ENCODE measurements at places on chromosomes 3 and 15.

DNA sequence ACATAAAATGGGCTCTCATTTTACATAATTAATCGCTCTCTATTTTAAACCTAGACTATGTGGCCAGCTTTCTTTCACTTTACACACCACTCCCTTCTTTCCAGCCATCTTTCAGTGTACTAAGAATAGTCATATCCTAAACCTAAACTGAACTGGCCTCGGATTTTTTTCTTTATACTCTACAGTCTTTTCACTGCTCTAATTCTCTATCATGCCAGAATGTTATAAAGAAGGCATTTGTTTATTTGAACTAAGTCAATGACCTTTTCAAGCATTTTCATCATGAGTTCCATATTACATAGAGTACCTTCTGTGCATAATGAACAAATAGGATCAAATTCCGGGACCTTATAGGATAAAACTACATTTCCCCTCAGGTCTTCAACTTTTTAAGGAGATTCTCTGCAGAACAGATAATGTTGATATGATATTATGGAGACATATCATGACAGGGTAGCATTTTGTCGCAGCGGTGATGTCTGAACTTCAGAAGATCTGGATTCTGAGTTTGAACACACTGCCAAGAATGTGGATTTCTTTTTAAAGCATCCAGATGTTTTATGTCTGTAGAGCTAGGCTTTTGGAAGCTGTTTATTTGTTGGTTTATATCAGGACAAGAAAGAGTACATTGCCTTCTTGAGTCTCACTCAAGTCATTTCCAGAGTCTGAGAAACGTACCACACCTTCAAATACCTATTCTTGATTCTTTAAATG is 1047.3 kb downstream of the MCTP2 start:
- DNase-seq: no peak

DNA sequence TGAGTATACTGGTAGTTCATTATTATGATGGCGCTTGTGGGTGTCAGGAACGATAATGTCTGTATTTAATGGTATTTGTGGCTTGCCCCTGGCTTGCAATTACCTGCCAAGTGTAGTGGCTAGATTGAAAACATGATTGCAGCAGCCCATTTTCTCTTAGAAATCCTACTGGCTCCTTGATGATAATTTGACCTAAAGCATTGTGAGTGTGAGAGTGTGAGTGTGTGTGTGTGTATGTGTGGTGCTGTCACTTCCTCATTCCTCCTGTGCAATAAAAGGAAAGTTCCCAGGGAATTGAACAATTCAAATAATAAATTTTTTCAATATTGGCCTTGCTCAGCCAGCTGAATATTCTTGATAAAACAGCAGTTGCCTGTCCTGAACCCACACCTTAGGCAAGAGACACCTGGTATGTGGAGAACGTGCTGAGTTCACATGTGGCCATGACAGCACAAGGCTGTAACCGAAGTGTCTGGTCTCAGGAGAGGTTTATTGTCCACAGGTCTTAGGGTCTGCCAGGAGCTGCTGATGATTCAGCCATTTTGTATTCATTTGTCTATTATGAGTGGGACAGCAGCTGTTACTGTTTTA is 193.3 kb downstream of the CD47 start:
- DNase-seq: peak; percentile 66

DNA sequence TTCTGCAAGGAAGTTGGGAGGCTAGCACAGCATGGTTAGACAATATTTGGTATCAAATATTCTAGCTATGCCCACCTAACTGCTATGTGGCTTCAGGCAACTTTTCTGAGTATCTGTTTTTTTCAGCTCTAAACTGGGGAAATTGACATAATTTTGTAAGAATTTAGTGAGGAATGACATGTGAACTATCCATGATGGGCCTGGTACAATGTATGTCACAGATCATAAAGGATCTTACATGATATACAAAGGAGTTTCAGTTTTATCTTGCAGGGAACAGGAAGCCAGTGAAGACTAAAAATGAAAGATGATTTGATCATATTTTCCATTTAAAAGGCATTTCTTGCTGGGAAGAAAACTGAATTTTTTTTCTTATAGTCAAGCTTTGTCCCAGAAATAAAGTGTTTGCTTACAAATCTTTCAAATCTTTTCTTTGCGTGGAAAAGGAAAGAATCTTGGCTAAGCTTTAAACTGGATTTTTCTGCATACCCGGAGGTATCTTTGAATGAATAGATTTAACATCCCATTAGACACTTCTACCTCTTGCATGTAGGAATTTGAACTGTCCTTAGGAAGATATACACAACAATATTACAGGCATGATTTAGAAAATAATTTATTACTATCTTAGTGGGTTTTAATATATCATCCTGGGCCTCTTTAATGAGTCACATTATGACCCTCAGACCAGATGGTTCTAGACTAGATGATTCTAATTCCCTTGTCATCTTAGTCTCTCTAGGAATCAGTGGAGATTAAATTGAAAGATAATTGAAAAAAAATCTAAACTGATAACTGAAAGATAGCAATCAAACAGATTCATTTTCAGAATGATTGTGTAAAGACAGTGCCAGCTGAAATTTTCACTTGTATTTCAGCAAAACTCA is 436.0 kb upstream of the THBS1 start:
- no peak for DNase-seq

DNA sequence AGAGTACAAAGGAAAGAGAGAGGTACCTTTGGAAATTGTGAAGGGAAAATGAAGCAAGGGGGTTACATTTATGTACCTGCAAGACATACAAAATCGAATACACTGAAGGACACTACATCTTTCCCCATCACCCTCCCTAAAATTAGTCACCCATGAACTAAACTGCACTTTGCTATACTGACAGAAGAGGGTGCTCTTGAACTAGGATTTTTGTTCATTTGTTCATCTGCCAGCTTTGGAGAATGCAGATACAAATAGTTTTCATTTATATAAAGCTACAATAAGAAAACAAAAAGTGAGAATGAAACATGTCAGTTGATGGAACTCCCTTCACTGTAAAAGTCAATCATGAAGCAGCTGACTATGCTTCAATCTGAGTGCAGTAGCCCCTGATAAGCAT is 55.7 kb downstream of the PCCB start:
- DNase-seq: no peak

DNA sequence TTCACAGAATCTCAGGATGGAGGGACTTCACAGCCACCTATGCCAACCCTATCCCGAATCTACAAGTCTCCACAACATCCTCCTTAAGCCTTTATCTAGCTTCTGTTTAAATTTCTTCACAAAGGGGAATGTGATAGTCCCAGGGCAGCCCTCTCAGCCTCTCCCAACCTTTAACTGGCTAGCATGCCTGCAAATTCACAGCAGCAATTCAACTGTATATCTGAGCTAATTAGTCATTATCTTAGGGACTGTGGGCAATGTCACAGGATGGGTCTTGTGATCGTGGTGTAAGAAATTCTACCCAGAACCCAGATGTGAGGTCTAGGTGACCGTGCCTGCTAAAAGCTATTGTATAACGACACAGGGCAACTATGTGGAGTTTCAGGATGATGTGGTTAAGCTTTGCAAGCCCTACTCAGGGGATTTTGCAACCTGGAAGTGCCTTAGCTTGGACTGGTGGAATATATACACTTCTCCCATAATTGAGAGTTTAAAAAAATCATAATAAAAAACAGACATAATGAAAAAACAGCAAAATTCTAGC is 65.5 kb upstream of the FBN1 start:
- DNase-seq: no peak

DNA sequence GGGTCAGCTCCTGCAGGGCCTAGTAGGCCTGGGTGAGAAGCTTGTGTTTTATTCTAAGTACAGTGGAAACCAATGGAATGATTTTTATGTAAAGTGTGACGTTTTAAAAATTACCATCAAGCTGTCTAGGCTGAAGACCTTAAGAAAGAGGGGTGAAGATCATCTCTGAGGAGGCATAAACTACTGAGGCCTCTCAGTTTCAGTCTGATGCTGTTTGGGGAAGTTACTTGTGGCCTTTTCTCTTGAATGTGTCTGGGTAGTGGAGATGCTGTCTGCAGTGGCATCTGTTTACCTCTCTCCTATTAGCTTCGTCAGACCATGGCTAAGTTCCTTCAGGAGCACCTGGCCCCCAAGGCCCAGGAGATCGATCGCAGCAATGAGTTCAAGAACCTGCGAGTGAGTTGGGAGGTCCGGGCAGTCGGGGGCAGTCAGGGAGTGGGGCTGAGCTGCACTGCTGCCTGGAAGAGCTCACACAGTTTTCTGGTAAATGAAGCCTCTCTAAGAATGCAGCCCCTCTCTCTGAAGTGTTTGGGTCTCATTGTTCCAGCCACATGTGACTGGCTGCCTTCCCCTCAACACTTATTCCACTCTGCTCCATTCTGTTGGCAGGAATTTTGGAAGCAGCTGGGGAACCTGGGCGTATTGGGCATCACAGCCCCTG is 1.9 kb downstream of the IVD start:
- no peak for DNase-seq

DNA sequence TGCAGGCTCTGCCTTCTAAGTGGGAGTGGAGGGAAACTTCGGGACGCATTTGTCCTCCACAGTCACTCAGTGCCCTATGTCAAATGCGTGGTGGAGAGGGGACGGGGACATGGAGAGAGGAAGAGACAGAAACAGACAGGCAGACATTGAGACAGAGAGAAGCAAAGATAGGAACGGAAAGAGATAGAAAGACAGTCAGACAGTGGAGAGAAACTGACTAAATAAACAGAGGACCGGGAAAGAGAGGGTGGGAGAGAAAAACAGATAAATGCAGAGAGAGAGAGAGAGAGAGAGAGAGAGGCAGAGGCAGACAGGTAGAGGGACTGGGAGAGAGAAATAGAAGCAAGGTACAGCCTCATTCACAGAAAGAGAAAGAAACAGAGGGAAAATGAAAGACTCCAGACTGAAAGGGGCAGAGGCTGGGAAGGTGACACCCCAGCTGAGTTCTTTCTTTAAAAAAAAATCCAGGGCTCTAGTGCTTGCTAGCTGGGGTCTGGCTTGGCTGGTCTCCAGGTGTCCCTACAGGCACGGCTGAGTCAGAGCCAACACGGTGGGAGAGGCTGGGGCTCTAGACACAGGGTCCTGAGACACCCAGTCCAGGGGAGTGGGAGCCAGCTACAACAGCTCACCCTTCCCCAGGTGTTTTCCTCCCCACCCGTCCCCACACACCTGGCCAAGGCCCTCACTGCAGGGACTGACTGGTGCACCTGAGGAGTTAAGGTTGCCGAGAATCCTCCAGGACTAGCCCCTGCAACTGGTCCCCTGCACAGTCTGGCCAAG is 506.1 kb upstream of the PROK2 start:
- no peak for DNase-seq

DNA sequence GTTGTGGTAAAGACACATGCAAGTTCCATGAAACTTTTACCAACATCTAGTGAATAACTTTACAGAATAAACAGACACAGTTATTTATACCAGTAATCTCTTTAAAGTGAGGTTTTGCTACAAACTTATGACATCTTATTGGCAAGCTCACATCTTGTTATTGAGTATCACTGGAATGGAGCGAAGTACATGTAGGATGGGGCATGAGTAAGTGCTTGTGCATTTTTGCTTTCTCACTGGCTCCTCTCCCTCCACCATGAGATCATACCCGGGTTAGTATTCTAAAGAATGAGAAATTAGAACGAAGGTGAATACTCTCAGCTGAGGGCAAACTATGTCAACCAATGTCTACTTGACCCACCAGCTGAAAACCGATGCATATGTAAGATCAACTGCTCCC is 193.3 kb upstream of the ZNF717 start:
- no peak for DNase-seq

GRCh38 chr3:11825301-11825700 is 21.4 kb downstream of the TAMM41 start:
- no peak for DNase-seq

DNA sequence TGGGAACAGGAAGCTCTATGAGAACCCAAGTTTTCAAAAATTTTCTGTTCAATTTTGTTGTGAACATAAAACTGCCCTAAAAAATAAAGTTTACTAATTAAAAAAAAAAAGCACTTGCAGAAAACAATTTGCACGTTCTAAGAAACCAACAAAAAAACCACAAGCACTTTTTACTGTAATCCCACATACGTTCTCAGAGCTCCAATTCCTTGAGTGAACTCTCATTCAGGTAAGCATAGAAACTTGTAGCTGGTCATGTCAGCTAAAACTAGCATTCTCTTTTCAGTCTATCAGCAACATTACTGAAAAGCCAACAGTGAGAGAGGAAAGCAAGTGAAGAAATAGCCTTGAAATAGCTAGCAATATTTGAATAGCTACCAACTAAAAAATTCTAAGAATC is 11.5 kb upstream of the TMF1 start:
- DNase-seq: no peak

GRCh38 chr3:128701342-128702212 is 24.4 kb upstream of the RAB7A start:
- no peak for DNase-seq

DNA sequence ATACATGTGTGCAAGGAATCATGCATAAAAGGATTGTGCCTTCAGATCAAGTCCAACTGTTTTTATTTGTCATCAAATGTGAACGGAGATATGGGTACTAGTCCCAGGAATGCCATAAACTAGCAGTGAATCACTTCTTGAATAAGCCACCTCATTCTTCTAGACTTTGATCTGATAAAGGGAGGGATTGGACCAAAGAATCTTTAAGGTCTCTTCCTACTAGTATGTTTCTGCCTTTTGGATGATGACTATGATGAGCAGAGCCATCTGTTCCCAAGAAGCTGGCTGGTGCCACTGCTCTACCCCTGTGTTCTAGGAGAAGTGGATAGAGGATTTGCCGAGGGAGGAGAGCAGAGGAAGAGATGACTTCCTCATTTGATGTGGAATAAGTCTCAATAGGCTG is 28.8 kb upstream of the UACA start:
- no peak for DNase-seq

DNA sequence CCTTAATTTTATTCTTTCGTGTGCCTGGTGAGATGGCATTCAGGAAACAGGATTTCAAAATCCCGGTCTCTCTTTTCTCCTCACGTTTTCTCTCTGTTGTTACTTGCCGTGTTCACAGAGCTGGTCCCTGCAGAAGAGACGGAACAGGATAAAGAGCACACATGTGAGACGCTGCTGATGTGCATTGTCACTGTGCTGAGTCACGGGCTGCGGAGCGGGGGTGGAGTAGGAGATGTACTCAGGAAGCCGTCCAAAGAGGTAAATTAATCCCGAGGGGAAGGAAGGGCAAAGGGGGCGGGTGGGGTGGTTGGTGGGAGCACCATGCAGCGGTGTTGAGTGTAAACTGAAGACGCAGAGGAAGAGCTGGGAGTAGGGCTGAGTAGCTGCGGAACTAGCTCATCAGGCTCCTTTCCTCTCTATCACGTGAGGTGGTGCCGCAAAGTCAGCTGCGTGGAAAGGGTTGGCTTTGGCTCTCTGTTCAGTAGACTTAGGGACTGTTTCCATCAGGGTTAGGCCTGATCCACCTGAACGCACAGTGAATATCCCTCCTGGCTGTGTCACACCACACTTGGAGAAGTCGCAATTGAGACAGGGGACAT is 164.8 kb upstream of the BHLHE40 start:
- DNase-seq: no peak

GRCh38 chr3:185728630-185729336 is 96.1 kb downstream of the IGF2BP2 start:
- no peak for DNase-seq

GRCh38 chr15:62617741-62618140 is 424.8 kb upstream of the TPM1 start:
- DNase-seq: no peak

GRCh38 chr3:193992425-193993037 is 143.4 kb upstream of the HES1 start:
- no peak for DNase-seq

Data from NCI-H1436 treated with DMSO at 0.1 percent for 48 hours (cell line).